ENCODE measurements at places on chromosomes 4 and X.

GRCh38 chrX:72268597-72269365 lies 8.3 kb downstream of the RPS4X start:
- no peak for DNase-seq

DNA sequence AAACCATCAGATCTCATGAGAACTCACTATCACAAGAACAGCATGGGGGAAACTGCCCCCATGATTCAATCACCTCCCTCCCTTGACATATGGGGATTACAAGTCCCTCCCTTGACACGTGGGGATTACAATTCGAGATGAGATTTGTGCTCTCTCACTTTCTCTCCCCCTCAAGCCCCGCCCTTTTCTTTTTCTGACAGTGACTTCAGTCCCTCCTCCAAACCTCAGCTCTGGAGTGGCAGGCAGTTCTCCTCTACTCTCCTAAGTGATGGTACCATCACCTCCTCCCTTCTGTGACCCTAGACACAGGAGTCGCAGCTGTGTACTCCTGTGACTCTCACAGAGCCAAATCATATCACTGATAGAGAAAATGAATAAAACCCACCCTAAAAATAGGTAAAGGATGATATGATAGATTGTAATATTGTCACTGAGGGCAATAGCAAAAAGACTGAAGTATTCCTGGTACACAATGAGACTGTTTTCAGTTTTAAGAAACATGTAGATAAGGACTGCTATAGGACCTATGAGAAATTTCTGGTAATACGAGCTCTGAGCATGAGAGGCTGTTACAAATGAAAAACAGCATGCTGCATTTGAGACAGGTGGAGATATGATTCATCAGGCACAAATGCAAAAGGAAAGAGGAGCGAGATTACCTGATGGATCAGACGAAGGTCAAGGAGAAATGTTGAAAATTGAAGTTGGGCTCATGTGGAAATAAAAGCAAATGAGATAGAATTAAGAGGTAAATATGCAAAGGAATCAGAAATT lies 101.2 kb upstream of the CBLL2 start:
- DNase-seq: no peak

GRCh38 chrX:68832516-68833447 lies 4.0 kb downstream of the EFNB1 start:
- no peak for DNase-seq

- no peak for DNase-seq
Observed at GRCh38 chr4:100286636-100287035, 96.4 kb upstream of the DDIT4L start.

DNA sequence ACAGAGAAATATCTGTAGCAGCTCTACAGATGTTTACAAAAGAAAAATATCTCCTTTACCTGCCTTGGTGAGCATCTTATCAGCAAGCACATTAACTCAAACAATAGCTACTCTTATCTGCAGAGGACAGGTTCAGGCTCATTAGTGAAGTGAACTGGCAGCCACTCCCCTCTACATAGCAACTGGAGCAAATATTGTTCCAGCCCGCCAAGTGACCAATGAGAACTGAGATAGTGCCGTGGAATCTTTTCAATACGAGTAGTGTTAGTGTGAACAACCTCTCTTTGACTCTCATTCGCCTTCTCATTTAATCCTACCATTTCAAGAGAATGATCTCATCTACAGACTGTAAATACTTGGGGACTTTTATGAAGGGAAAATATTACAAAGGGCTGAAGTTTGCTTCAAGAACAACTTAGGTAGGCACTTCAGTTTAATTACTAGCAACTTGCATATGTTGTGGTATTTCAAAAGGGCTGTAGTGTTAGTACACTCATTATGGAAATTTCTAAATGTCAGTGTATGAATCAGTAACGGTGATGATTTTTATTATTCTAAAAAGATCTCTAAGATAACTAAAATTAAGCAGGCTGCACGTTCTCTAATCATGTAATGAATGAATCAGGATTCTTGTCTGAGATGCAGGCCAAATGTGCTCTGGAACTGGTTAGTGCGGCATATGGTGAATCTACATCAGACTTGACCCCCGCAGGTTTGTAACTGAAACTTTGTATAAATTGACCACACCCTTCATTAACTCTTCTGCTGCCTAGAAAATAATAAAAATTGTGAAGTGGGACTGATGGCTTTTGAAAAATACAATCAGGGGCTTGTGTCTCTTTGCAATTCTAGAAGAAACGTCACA lies 72.4 kb downstream of the PALLD start:
- no peak for DNase-seq

GRCh38 chr4:2672700-2673099 lies 83.4 kb downstream of the TNIP2 start:
- no peak for DNase-seq

GRCh38 chr4:29276150-29276549 lies 1444.0 kb upstream of the PCDH7 start:
- DNase-seq: no peak

DNA sequence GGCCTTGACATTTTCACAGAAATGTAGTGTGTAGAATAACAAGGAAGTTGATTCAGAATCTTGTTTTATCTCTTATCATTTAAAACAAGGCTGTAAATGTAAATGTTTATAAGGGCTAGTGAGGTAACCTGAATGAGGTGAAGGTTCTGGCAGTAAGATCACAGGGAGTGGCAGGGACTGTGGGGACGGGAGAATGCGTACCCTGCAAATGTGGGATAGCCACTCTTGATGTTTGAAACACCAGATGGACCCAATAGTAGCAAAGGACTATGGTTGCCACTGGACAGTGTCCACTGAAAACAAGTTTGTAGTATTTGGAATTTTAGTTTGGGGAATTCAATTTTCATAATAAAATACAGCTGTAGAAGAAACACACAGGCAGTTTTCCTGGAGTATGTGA lies 155.3 kb downstream of the FHIP1A start:
- no peak for DNase-seq

- no peak for DNase-seq
Observed at GRCh38 chrX:150074175-150074574, 135.9 kb upstream of the EOLA2 start.

- DNase-seq: no peak
Observed at GRCh38 chrX:27890611-27891010, 82.8 kb downstream of the MAGEB10 start.

DNA sequence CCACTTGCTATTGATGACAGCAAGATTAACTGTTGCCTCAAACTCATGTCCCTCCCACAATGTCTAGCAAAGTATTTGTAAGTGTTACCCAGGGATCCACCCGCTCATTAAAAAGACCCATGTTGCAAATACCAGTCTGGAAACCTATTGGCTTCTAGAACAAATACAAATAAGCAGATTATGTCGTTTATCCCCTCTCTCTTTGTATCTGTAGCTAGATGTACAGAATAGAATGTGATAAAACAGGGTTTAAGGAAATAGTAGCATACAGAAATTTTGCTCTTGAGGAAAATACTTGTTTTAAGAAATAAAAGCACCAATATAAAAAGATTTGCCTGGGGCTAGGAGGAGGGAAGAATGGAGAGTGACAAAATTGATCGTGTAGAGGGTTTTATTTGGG lies 142.7 kb upstream of the ZIC3 start:
- DNase-seq: no peak

GRCh38 chr4:76384052-76384451 lies 36.9 kb downstream of the CCDC158 start:
- DNase-seq: no peak

DNA sequence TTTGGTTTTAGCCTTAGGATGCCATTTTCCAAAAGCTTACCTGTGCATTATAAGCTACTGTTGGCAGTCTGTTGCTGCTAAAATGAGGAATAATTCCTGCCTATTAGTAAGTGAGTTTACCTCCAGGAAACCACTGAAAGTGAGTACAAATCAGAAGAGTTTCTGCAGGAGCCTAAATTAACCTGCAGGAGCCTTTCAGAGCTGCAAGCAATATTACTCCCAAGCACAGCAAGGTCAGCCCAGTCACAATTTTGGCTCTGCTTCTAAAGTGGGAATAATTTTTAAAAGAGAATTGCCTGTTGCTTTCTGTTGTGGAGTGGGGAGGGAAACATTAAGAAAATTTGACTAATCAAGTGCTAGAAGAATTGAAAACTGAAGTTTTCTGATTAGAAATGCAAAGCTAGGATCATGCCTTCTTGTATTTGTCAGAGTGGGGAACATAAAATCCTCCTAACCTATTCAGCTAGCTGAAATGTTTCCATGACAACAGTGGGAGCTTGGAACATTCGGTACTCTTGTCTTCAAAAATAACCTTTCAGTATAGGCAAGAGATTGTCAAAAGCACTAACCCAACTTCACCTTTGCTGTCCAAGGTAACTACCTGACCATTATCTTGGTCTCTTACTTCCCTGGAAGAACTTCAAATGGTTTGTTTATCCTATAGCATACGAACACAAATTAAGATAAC lies 193.2 kb downstream of the COMMD8 start:
- no peak for DNase-seq

DNA sequence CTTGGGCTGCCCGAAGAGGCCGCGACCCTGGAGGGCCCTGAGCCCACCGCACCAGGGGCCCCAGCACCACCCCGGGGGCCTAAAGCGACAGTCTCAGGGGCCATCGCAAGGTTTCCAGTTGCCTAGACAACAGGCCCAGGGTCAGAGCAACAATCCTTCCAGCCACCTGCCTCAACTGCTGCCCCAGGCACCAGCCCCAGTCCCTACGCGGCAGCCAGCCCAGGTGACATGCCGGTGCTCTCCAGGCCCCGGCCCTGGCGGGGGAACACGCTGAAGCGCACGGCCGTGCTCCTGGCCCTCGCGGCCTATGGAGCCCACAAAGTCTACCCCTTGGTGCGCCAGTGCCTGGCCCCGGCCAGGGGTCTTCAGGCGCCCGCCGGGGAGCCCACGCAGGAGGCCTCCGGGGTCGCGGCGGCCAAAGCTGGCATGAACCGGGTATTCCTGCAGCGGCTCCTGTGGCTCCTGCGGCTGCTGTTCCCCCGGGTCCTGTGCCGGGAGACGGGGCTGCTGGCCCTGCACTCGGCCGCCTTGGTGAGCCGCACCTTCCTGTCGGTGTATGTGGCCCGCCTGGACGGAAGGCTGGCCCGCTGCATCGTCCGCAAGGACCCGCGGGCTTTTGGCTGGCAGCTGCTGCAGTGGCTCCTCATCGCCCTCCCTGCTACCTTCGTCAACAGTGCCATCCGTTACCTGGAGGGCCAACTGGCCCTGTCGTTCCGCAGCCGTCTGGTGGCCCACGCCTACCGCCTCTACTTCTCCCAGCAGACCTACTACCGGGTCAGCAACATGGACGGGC lies 579 bp downstream of the ABCD1 start:
- DNase-seq: no peak

DNA sequence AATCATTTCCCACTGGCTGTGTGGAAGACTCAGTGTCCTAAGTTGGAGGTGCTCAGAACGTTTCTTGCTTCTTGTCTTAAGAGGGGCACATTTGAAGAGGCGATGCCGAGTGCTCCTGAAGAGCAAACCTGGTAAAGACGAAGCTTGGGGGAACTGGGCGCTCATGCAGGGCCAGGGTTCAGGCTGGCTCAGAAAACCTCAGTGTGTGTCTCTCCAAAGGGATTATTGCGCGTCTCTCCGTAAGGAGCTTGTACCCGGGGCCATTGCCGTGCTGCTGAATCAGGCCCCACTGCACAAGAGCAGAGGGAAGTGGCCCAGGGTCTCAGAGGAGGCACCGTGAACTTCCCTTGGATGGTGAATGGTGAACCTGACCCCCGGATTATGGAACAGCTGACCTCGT lies 44.4 kb downstream of the PSAPL1 start:
- DNase-seq: no peak

DNA sequence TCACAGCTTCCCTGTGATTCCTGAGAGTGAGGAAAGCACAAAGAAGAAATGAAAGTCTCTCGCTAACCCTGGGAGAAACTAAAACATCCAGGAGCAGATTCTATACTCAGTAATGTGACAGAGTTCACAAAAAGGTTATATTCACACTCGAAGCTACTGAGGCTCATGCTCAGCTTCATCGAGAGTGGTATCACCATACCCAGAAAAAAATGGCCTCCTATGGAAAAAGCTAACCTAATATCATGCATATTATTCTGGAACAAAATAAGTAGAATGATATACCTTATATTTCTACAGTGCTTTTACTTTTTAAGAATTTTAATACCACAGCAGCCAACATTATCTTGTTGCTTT lies 13.5 kb upstream of the CDKN2AIP start:
- DNase-seq: no peak

- DNase-seq: no peak
Observed at GRCh38 chrX:147550217-147550616, 361.5 kb upstream of the FMR1 start.

GRCh38 chrX:67607466-67607865 lies 63.6 kb downstream of the AR start:
- DNase-seq: no peak

- peak; percentile 19 for DNase-seq
Observed at GRCh38 chrX:129678614-129679195, 23.9 kb upstream of the APLN start.

DNA sequence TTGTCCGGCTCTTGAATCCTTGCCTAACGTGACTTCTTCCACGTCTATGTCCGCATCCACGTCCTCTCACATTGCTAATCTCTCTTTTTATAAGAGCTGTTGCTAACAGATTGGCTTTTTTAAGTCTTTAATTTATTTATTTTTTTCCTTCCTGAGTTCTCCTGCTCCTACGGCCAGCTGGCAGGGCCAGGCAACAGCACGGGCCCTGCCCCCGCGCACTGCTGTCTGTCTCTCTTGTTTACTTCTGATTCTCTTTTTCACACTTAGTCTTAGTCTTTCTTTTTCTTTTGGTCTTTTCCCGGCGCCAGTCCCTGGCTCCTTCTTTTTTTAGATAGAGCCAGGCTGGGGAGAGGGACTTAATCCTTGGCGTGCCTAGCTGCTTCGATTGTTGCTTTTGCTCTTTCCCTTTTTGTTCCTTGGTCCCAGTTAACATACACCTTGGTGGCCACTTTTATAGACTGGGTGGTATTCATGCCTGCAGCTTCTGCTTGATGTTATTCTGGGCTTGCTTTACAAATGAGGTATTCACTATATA lies 53.2 kb upstream of the RBMX start:
- DNase-seq: no peak

GRCh38 chr4:45121426-45121975 lies 395.1 kb upstream of the GNPDA2 start:
- no peak for DNase-seq

GRCh38 chrX:2490634-2491033 lies 10.1 kb downstream of the DHRSX start:
- no peak for DNase-seq

DNA sequence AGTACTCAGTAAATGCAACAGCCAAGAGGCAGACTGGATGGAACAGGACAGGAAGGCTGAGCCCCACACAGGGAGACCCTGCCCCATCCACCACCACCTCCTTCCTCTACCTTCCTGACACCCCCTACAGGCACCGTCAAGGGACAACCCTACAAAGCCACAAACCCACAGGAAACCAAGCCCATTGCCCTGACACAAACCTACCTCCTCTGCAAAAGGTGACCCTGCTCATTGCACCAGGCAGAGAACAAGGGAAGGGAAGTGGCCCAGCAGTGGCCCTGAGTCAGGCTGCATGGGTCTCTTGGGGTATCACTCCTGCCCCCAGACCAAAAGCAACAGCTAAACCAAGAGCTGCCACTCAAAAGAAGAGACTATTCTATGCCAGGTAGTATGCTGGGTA lies 21.0 kb downstream of the JAKMIP1 start:
- peak; percentile 52 for DNase-seq

- no peak for DNase-seq
Observed at GRCh38 chr4:67746797-67747495, 7.2 kb downstream of the GNRHR start.

GRCh38 chr4:109739547-109739946 lies 9.7 kb upstream of the PLA2G12A start:
- no peak for DNase-seq

All from activated gamma-delta T cell treated with Interleukin-2 at 50 U/mL for 16 hours (primary cell).